Natural killer cell treated with Interleukin-12 subunit alpha and Interleukin-12 subunit beta and Interleukin-15 and Interleukin-18, amount 100 ng/mL, for 72 hours (primary cell): ENCODE measurements at places on chromosomes 2 and 18. TPM values are rescaled to one million over a fixed set of nuclear protein-coding genes. Genes with fewer than 3 reads are reported as not detected.
A peak's percentile ranks its signal among the peaks of the same experiment; 100 is the strongest.

IL1B gene
- 1.8 TPM for total RNA-seq

MYOM1 gene
- total RNA-seq: 0.88 TPM

GCG gene
- total RNA-seq: not detected

LOXL3 gene
- 2.7 TPM for total RNA-seq

DAW1 gene
- not detected for total RNA-seq

DNA sequence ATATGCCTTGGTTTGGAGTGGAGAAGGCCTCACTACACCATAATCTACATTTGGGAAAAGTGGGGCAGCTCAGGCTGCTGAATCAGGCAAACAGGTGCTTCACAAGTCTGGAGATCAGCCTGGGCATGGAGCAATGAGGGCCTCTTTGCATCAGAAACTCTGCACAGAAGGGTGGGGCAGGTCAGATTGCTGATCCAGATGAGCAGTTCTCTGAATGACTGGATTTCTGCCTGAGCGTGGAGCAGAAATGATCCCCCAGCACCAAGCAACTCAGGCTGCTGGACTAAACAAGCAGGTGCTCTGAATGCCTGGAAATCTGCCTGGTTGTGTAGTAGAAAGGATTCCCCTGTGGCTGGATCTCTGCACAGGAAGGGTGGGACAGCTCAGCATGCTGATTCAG, 605.3 kb upstream of the ZNF804A start:
- no peak for DNase-seq

- DNase-seq: no peak
Observed at GRCh38 chr18:54923339-54923956, 35.8 kb downstream of the CCDC68 start.

DNA sequence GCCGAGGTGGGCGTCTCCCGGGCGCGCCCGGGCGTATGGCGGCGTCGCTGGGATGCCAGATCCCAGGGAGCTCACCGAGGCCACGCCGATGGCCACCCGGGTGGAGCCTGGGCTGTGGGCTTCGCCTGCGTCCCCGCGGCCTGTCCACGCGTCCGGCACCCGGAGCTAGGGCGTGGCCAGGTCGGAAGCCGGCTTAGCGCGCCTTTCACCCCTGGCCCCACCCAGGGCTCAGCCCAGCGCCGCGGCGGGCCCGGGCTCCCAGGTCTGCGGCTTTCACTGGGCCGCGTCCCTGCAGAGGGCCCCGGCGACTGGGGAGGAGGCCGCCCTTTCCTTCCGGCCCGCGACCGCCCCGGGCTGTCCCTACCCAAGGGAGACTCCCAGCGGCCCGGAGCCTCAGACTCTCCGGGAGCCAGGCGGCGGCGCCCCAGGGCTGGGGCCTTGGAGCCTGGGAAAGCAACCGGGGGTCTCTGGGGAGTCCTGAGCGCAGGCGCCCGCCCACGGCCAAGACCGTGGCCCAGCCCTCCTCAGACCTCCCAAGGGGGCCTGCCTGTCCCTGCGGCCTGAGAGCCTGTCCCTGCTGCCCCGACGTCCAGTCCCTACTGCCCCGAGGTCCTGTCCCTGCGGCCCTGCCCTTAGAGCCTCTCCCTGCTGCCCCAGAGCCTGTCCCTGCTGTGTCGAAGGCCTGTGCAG, 36.3 kb upstream of the ITM2C start:
- DNase-seq: peak; percentile 62

DNA sequence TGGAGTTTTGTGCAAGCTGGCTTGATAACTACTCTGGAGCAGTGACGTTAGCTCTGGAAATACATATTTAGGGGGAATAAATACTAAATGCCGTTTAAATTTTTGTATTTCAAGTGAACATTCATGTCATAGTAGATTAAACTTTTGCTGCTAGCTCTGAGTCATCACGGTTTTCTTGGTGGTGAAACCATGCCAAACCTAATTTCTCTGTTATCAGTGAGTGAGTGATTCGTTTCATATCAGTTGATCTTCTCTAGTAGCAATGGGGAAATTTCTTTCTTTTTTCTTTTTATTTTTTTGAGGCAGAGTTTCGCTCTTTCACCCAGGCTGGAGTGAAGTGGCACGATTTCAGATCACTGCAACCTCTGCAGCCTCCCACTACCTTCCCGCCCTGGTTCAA, 211.1 kb downstream of the PTPRM start:
- DNase-seq: no peak

DNA sequence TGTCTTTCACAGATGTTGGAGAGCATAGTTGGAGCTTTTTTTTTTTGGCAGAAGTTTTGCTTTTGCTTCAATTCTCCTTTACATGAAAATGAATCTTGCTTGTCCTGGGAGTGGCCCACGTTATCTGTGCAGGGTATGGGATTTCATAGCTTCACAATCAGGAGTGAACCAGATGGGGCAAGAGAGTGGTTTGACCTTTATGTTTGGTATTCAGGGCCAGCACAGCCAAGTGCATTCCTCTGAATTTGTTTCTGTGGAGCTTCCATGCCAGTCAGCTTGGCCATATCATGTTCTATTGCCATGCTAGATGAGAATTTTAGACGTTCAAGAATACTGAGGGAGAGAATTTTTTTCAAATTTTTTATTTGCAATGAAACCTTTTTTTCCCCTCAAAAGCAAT, 116.6 kb downstream of the PRPF40A start:
- DNase-seq: no peak

GRCh38 chr2:235647877-235648276, 154.0 kb downstream of the AGAP1 start:
- DNase-seq: no peak

DNA sequence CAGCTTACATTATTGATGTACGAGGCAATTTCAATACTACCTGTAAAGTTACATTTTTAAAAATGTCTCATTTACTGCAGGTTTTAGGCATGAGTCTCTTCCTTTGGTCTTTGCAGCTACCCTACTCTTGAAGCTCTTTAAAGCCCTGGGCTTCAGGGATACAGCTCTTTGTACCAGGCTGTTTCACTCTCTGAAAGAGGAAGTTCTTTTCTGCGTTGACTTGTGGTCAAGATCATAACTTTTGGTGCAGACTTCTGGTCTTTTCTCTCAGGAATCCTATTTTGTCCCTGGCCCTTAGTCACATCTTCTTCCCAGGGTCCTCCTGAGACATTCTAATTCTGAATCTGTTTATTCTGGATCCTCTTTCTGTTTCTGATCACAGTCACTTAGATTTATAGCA, 16.6 kb upstream of the HRH4 start:
- no peak for DNase-seq

GRCh38 chr2:216533609-216534008, 35.0 kb downstream of the RPL37A start:
- no peak for DNase-seq

DNA sequence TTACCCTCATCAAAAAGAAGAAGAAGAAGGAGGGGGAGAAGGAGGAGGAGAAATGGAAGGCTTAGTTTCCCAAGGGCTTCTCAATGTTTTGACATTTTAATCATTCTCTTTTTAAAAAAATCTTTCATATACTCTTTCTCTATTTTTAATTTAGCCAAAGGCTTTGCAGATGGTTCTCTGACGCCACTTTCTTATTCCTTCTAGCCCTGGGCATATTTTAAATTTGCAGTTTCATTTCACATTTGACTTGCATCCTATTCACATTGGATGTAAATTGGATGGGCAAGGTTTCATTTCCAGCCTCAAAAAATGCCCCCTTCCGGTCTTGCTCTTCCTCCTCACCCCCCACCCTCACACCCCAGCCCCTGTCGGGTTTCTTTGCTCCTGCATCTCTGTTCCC, 29.8 kb downstream of the MAL start:
- peak; percentile 18 for DNase-seq

- DNase-seq: peak; percentile 12
Observed at GRCh38 chr2:23445450-23445868, 60.5 kb downstream of the KLHL29 start.

GRCh38 chr2:224039770-224040440, 819 bp upstream of the SERPINE2 start:
- no peak for DNase-seq
